Renal pelvis (tissue), 12 donors: ENCODE measurements at places on chromosomes 11 and 22.

DNA sequence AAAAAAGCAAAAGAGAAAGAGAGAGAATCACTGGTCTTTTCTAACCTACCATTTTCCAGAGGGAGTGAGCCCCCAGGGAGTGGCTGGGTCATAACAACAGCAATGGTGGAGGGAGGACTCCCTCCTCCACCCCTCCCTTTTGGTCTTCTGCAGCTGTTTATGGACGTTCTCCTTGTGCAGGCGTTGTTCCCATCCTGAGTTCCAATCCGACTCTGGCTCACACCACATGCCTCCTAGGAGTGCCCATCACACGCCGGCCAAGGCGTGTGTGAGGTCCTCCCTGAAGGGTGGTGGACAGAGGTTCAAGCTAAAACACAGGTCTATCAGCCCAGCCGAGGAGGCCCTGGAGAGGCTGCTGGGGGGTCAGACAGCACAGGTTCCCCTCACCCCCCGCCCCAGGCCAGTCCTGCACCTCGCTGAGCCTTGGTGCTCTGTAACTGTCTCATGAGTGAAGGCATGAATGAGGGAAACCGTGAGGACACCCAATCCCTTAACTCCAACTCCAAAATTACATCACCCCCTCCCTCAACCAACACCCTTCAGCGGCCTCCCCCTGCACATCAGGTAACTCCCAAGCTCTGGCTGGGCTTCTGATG is 29.4 kb downstream of the IFT27 start:
- no peak for DNase-seq

DNA sequence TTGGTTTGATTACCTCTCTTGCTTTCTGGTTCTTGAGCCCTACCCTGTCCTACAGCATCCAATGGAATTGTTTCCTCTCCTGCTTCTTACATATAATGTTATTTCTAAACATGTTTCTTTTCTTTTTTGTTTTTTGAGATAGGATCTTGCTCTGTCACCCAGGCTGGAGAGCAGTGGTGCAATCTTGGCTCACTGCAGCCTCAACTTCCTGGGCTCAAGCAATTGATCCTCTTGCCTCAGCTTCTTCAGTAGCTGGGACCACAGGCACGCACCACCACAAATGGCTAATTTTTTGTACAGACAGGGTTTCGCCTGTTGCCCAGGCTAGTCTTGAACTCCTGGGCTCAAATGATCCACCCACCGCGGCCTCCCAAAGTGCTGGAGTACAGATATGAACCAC is 105.9 kb downstream of the SGSM3 start:
- DNase-seq = no peak

GRCh38 chr11:126918556-126918955 is 82.0 kb downstream of the KIRREL3 start:
- DNase-seq = no peak

GRCh38 chr11:129973809-129974208 is 28.8 kb downstream of the PRDM10 start:
- DNase-seq = no peak

GRCh38 chr22:45453764-45454163 is 40.3 kb downstream of the RIBC2 start:
- no peak for DNase-seq

DNA sequence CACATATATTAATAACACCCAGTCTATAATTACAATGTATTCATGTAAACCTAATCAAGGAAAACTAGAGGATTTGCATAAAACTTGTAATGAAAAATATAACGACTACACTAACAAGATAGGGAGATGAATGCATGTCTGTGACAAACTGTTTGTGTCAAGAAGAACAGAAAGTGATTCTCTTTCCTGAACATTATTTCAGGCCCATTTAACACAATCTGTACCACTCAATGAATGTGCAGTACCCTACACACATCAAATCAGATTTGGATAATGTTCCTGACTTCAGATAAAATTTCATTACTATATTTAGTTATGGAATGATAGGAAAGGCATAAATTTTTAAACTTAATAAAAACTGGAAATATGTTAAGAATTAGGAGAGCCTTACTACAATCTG is 93.1 kb downstream of the CADM1 start:
- DNase-seq = no peak

GRCh38 chr22:39839204-39839603 is 54.4 kb downstream of the ENTHD1 start:
- DNase-seq = no peak

GRCh38 chr11:69920345-69921127 is 101.3 kb upstream of the FGF3 start:
- DNase-seq = no peak

GRCh38 chr11:102436561-102436960 is 16.0 kb downstream of the TMEM123 start:
- DNase-seq = no peak

DNA sequence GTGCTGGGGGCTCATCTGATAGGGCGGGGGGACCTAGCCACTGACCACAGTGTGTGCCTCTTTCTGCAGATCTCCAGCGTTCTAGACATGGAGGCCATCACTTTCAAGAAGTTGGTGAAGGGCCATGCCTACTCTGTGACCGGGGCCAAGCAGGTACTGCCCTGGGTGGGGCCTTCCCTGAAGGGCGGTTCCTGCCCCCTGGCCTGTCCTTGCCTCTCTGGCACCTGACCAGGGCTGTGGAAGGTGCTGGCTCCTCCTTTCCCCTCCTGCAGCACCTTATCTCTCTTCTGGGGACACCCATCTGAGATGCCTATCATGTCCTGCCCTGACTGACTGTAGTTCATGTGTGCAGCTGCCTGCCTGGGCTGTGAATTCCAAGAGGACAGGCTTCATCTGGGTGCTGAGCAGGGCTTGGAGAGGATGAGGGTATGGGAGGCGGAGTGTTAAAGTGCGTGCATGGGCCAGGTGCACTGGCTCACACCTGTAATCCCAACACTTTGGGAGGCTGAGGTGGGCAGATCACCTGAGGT is 5.5 kb downstream of the CAPN1 start:
- DNase-seq = no peak

DNA sequence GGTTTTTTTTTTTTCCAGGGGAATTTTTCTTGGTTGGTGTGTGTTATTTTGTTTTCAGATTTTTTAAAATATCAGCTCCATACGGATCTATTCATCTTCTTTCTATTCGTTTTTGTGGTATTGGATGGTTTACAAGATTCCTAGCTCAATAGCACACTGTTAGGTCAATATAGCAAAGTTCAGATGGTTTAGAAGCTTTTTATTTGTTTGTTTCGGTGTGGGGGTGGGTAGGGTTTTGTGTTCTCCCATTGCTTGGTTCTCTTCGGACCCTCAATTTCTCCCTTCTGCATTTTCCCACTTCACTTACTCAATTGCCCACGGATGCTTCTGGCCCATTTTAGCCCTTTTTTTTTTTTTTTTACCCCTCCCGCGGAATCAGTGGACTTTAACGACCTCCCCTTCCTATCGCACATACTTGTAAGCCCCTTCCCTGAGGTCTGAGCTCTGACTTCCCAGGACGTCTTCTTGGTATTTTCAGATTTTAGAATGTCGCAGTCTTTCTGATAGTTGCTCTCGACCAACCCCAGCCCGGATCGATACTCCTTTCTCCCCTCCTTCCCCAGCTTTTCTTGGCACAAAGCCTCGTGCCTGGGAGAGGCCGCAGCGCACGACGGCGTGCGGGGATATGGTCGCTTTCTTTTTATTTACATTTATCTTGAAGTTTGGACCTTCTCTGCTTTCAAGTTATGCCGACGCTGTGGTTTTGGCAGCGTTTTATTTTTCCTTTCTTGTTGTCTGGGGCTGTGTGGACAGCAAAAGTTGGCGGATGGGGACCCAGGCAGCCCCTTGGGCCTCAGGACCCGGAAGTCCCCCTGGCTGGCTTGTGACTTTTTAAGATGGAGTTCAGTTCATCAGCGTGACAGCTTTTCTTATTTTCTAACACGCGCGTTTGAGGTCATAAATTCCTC is 4.4 kb upstream of the SPDYC start:
- DNase-seq = no peak

DNA sequence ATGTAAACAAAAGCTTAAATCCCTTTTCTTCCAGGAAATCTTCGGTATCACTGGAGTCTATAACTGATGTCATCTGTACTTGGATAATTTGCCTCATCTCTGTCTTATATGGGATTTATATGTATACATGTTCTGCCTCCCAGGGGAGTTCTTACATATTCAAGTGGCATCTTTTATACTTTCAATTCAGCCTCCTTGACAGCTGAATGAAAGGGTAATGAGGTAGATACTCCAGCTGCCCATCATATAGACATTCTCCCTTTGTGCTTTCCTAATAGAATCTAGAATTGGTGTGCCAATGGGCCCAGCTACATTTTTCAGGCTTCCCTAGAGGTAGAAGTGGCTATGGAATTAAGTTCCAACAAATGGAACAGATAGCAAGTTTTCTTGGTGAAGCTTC is 223.8 kb downstream of the LRRC4C start:
- no peak for DNase-seq

DNA sequence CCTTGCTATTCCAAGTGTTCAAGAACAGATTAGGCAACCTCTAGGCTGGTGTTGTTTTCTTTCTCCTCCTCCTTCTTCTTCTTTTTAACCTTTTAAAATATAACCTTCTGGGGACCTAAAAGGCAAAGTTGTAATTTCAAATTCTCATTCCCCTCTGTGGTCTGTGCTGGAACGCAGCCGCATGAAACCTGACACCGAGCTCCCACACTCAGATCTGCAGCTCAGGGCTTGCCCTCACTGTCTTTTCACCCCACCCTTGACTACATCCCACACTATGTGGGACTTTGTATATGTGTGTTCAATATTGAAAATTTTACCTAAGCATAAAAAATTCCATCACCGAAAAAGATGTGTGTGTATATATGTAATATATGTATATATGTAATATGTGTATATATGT is 62.0 kb upstream of the ARHGAP42 start:
- DNase-seq = no peak

DNA sequence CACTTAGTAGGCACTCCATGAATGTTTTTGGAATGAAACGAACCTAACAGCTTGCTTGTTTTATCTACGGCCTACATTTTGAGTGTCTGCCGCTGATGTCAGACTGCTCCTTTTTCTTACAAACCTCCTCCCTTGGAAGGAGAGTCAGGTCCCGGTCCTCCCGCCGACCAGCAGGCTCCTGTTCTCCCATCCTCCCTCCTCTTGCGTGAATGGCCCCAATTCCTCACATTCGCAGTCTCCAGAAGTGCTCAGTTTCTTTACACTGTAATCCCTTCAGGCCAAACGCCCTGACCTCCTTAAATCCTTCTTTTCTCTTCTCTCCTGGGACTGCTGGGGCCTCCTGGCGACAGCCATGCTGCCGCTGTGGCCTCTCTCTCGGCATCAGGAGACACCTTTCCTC is 82.6 kb upstream of the CSNK2A3 start:
- no peak for DNase-seq

DNA sequence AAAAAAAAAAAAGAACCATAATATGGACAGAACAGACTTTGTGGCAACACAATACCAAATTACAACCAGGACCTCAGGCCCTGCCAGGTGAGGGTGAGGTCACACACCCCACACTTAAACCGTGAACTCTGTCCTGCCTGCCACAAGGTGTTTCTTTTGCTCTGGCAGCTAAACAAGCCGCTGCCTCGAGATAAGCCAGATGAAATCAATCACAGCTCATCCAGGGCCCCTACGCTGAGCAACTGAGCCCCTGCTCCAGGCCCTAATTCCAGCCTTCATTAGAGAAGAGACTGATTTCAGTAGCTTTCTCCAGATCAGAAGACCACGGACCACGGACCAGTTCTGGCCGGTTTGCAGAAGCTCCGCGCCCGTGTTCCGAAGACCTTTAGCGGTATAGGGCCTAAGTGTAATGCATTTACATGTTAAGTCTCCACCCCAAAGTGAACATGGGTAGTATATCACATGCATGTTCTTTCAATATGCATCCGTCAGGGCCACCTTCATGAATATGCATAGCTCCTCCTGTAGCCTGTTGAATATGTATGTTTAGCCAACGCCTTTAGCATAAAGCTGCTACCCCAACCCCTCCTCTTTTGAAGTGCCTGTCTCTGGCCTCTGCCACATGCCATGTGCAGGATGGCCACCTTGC is 14.8 kb upstream of the RAC2 start:
- no peak for DNase-seq

GRCh38 chr22:37379722-37380121 is 47.6 kb downstream of the ELFN2 start:
- no peak for DNase-seq

GRCh38 chr11:121503051-121503450 is 50.3 kb upstream of the SORL1-AS1 start:
- DNase-seq = no peak

DNA sequence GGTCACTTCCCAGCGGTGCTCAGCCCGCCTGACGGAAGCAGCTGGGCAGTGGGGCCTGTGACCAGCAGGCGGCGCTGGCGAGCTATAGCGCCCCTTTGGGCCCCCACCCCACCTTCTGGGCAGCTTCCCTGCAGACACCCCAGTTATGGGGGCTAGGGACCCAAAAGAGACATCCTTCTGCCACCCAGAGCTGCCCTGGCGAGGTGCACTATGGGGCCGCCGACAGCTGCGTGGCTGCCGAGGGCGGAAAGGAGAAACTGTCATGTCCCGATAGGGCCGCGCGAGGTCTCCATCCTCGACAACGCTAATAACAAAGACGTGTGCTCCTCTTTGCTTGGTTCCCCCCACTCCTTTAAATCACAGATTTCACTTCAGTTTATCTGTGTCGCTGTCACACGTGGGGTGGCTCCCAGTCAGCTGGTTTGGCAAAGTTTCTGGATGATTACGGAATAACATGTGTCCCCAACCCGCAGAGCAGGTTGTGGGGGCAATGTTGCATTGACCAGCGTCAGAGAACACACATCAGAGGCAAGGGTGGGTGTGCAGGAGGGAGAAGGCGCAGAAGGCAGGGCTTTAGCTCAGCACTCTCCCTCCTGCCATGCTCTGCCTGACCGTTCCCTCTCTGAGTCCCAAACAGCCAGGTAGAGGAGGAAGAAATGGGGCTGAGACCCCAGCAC is 673 bp upstream of the MYO7A start:
- peak; percentile 56 for DNase-seq

GRCh38 chr11:73229321-73229895 is 11.3 kb downstream of the P2RY2 start:
- no peak for DNase-seq

GRCh38 chr11:126990716-126991480 is 9.7 kb downstream of the KIRREL3 start:
- no peak for DNase-seq

GRCh38 chr11:70594606-70595005 is 196.3 kb downstream of the CTTN start:
- DNase-seq = no peak

- DNase-seq = peak; percentile 68
These were observed 38.6 kb upstream of the LMO2 start for GRCh38 chr11:33930317-33931021.

GRCh38 chr22:20111045-20111688 is 4.7 kb upstream of the RANBP1 start:
- DNase-seq = no peak
